Urinary bladder (tissue), 4 donors: ENCODE measurements at places on chromosomes 4 and X. TPM values are rescaled to one million over a fixed set of nuclear protein-coding genes. Genes with fewer than 3 reads are reported as not detected.

The PPP1R3F gene
- total RNA-seq, result 4.8 TPM

The TCEAL3 gene
- 8.8 TPM for total RNA-seq

The PRSS48 gene
- not detected for total RNA-seq

DNA sequence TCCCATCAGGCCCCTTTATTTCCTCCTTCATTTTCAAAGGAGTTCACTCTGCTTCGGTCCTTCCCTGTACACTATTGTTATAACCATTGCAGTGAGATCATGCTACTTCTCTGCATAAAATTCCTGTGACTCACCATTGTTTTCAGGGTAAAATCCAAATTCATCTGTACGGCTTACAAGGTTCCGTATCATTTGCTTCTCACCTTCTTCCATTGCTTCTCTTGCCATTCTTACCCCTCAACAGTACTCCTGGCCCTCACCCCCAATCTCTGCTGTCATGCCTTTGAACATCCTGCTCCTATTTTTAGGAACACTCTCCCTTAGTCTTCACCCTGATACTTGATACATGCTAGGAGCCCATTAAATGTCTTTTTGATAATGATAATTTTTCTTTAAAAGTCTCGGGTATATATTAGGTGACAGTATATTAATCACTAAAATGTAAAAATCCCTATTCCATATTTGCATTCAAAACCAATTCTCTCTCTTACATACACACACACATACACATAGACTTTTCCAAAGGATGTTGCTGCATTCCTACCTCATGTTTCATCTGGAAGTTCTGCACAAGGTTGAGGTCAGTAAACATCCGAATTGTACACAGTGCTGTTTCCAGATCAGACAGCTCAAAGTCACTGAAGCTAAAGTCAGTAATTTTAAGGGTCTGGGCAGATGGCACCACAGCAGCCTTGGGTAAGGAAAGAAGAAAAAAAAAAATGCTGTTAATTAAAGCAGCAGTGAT, 103.4 kb downstream of the PDE5A start:
- no peak for DNase-seq

DNA sequence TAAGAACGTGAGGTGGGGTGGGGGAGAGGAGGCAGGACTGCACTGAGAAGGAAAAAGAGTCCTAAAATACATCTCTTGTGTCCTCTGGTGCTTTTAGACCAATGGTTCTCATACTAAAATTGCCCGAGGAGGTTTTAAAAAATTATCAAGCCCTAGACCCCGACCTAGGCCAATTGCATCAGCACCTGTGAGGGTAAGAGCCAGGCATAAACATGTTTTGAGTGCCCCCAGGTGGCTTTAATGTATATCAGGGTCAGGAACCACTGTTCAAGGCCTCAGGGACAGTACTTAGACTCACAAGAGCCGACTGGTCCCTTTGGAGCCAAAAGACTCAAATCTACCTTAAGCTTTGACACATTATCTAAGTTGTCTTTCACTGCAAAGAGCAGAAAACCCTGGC, 37.5 kb upstream of the TMEM150C start:
- DNase-seq, result no peak

GRCh38 chr4:10063544-10064300, 42.4 kb upstream of the SLC2A9 start:
- DNase-seq, result no peak

GRCh38 chr4:102268355-102268754, 76.9 kb downstream of the SLC39A8 start:
- no peak for DNase-seq

DNA sequence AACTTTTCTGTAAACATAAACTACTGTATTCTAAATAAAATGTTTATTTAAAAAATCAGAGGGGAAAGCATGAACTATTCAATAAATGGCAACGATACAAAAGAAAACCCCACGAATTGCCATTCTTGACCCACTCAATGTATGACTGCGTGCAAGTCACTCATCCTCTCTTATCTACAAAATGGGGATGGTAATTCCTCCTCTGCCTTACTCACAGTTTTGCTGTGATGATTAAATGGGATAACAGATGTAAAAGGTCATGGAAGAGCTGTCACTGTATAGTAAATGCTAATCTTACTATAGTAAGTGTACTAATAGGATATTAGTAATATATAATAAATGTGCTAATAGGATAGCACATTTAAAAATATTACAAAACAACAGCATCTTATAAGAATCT, 173.4 kb downstream of the SCFD2 start:
- no peak for DNase-seq

DNA sequence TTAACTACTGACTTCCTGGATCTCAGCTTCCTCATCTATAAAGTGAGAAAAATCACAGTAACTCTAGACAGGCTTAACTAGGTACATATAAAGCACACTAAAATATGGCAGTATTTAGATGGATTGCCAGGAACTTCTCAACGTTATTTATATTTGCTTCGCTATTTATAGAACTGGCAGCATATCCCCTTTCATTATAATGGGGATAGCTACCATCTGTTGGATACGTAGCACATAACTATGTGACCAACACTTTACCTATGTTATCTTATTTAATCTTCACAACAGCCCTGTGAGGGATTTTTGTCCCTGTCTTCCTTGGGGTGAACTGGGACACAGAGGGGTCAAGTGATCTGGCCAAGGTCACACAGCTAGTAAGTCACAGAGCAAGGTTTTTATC, 64.6 kb downstream of the ENPEP start:
- DNase-seq, result no peak

GRCh38 chr4:109332926-109333464, 30.5 kb upstream of the COL25A1 start:
- DNase-seq, result no peak
